ENCODE measurements at places on chromosomes 6 and 20. TPM values are rescaled to one million over a fixed set of nuclear protein-coding genes. Genes with fewer than 3 reads are reported as not detected.

The ELOVL4 gene
- total RNA-seq: 37.2 TPM

The TULP1 gene
- total RNA-seq: not detected

The CDK5RAP1 gene
- total RNA-seq: 30.9 TPM

The RBPJL gene
- not detected for total RNA-seq

The SRSF3 gene
- 288 TPM for total RNA-seq

The MUC21 gene
- total RNA-seq: not detected

The CST2 gene
- not detected for total RNA-seq

The FAM209A gene
- total RNA-seq: not detected

The CLPSL1 gene
- total RNA-seq: not detected

The MAS1L gene
- total RNA-seq: not detected

The TRIM15 gene
- total RNA-seq: not detected

The BCAS1 gene
- total RNA-seq: 0.32 TPM

The HTR1B gene
- total RNA-seq: 4.2 TPM

The OOEP gene
- total RNA-seq: not detected

The SRMS gene
- total RNA-seq: not detected

The KCNK5 gene
- total RNA-seq: 0.71 TPM

The OR2H1 gene
- total RNA-seq: not detected

The FAM184A gene
- 20.0 TPM for total RNA-seq

The PRR18 gene
- total RNA-seq: not detected

The RUNX2 gene
- not detected for total RNA-seq

The PLAGL2 gene
- 34.9 TPM for total RNA-seq

The C6orf15 gene
- total RNA-seq: not detected

The APCDD1L gene
- not detected for total RNA-seq

The ZNF165 gene
- total RNA-seq: 0.47 TPM

The CRISP3 gene
- not detected for total RNA-seq

The PLCB1 gene
- total RNA-seq: 37.4 TPM

The CDH4 gene
- total RNA-seq: 1.2 TPM

The TGM3 gene
- not detected for total RNA-seq

The HLA-B gene
- 11.4 TPM for total RNA-seq

The STK4 gene
- 32.6 TPM for total RNA-seq

The BTNL2 gene
- not detected for total RNA-seq

The SSTR4 gene
- total RNA-seq: not detected

The CPXM1 gene
- 28.1 TPM for total RNA-seq

The COL19A1 gene
- total RNA-seq: 0.78 TPM

The ZBTB12 gene
- total RNA-seq: 16.2 TPM

The RIPPLY2 gene
- 4.9 TPM for total RNA-seq

The GPSM3 gene
- total RNA-seq: 3.2 TPM

The KIAA1755 gene
- 1.6 TPM for total RNA-seq

The OLIG3 gene
- total RNA-seq: 75.1 TPM

The TUBB1 gene
- not detected for total RNA-seq

The CGA gene
- not detected for total RNA-seq

The LY86 gene
- not detected for total RNA-seq

The DYNLT2 gene
- total RNA-seq: 1.7 TPM

The STX7 gene
- 62.7 TPM for total RNA-seq

The ZNFX1 gene
- 11.8 TPM for total RNA-seq

The HSPA1L gene
- total RNA-seq: 2.5 TPM

The DEFB132 gene
- not detected for total RNA-seq

The SLC17A2 gene
- not detected for total RNA-seq

The GRIK2 gene
- total RNA-seq: 95.5 TPM

The PNLDC1 gene
- total RNA-seq: not detected

The SLC17A5 gene
- 14.3 TPM for total RNA-seq

The SLC12A5 gene
- 10.4 TPM for total RNA-seq
